Left renal cortex interstitium (tissue), 4 donors: ENCODE measurements at places on chromosomes 16 and 17. TPM values are rescaled to one million over a fixed set of nuclear protein-coding genes. Genes with fewer than 3 reads are reported as not detected.
A peak's percentile ranks its signal among the peaks of the same experiment; 100 is the strongest.

DNA sequence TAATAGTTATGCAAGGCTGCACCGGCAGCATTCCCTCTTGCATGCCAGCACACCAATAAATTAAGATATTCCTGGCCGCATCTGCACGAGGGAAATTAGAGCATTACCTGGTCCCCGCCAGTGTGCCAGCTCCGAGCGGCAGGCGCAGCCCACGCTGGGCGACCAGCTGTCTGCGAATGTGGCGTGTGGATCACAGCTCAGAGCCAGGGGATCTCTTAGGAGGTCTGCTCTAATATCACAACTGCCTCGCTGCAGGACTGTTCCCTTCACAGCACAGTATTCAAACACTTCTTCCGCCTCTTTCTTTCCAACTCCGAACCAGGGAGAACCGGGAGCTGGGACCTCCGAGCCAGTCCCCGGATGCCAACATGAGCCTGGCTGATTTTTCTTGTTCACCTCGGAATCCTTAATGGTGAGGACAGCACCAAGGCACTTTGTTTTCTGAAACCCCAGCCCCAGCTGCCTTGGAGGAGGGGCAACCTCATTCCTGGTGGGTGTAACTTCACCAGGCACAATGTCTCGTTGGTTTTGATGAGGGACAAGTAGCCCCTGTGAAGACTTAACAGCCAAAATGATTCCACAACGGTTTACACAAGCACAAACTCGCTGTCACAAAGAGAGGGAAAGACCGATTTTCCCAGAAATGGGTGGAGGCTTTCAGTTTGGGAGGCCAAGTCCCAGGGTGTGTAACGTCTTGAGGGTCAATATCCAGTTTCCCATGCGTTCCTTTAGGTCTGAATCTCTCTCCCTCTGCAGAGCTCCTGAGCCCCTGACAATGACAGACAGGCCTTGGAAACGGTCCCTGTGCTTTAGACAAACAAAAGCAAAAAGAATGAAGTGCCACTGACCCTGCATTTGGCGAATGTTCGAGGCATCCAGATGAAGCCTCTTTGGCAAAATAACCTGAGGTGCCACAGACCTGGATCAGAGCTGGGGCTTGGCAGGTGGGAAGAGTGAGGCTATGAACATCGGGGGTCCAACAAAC, 213.2 kb downstream of the C16orf78 start:
- DNase-seq, result no peak

DNA sequence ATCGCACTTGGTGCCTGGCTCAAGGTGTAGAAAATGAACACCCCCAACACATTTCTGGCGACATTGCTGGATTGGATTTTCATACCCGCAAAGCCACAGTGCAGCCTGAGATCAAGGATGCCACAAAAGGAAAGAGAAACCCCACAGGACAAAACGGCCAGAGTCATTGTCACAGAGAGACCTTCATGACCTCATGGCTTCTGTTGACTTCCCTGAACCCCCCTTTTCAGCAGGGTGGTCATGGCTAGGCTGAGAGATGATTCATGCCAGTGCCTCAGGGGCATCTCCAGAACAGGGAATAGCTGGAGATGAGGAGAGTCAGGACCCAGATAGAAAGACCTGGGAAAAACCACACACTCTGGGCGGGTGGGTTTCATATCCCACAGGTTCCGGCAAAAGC, 122.0 kb downstream of the C16orf95 start:
- DNase-seq, result no peak

- no peak for DNase-seq
These were observed 90.1 kb downstream of the DNAH17 start for GRCh38 chr17:78486946-78487680.

PRCD gene
- polyA plus RNA-seq, result 2.6 TPM

GRCh38 chr17:45784293-45784740, at the start of gene CRHR1:
Gene CRHR1 (plus strand): TSS chr17:45784320. CDS start chr17:45784545, 225 bp downstream.
- DNase-seq, result no peak

DNA sequence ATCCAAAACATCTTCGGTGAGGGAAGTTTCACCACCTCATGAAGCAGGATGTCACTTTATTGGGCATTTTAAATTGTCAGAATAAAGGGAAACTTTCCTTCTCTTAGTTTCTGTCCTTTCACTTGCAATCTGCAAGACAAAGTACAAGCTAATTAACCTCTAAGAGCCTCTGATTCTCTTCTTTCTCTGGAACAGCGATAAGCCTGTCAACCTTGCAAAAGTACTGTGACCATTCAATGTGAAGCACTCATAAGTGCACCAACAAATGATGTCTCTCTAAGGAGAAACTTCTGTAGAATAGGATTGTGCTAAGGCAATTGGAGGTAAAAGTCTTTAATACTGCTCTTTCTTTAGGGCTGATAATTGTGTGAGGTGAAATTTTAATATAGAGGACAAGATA, 1622.3 kb downstream of the CDH8 start:
- no peak for DNase-seq

DNA sequence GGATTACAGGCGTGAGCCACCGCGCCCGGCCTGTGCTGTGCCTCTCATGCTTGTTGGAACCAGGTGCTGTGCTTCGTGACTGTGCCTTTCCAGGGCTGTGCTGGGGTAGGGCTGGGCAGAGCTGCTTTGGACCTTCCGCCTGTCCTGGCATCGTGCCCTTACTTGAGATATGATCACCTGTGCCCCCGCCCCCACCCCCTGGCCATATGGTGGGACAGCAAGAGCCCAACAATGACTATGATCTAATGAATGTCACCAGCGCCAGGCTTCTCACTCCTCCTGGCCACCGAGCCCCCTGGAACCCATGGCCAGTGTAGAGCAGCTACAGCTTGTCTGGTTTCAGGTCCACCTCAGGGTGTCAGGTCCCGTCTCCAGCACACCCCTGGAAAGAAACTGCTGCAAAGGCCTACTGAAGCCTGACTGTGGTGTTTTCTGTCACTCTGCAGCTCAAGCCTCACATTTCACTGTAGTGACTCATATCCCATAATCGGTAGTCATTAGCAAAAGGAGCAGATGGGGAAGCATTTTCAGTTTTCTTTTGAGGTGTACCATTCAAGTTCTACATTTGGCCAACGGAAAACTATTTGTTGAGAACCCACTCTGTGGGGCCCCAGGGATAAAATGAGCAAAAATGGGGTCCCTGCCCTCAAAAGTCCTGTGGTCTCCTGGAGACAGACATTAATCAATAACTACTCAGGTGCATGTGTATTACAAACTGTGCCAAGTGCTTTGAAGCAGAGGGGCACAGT, 22.1 kb downstream of the FCSK start:
- no peak for DNase-seq

DNA sequence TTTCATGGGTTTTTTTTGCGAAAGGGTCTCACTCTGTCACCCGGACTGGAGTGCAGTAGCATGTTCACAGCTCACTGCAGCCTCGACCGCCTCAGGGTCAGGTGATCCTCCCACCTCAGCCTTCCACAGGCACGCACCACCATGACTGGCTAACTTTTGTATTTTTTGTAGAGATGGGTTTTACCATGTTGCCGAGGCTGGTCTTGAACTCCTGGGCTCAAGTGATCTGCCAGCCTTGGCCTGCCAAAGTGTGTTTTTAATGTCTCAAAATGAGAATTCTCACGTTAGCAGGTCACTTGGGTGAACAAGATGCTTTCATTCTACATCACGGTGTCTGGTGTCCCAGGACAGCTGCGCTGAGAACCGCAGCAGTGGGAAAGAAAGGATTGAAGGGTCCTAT, 3.2 kb downstream of the FBXO31 start:
- DNase-seq, result no peak

DNA sequence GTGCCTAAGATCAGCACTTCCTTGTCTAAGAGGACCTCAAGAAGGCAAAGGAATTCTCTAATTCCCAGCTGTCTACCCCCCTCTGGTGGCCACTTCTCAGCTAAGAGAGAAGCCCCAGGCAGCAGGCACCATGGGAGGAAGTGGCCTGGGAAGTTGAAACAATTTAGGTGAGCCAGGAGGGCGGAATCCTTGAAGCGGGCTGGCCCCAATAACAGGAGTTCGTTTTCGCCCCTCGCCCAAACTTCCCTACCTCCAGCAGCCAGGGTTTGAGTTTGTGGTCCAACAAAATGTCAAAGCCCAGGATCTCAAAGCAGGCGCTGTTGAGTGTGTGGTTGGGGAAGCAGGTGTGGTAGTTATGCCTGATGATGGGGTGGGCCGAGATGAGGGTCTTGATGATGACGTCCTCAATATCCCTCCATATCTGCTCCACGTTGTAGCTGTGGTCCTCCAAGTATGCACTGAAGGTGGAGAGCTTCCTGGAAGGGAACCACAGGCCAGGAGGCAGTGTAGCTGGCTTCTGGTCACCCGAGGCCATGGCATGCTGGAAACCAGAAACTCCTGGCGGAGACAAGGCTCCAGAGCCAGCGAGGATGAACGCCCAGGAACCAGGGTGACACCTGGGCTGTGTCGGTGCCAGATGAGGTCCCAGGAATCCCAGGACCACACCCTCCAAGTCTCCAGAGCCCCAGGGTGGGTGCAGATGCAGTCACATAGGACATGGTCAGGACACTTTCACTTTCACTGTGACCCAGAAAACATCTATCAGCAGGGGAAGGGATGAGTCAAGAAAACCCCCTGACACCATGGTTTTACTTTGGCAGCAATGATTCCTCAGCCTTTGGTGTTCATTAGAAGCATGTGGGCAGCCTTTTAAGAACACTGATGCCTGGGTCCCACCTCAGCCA, 25.6 kb downstream of the TTLL6 start:
- DNase-seq, result peak; percentile 85
